Activated CD4-positive, alpha-beta memory T cell treated with anti-CD3 and anti-CD28 coated beads for 36 hours (primary cell): ENCODE measurements at places on chromosomes 16 and 17. TPM values are rescaled to one million over a fixed set of nuclear protein-coding genes. Genes with fewer than 3 reads are reported as not detected.

The CA5A gene
- not detected for total RNA-seq

The AIPL1 gene
- not detected for total RNA-seq

The TBX4 gene
- total RNA-seq = not detected

GRCh38 chr16:19933740-19934139, 49.1 kb upstream of the GPRC5B start:
- no peaks in the 10 kb centered on the region for H3K36me3 ChIP-seq
- no peaks in the 10 kb centered on the region for H3K4me1 ChIP-seq
- H3K4me3 ChIP-seq = no peak overlapping the region
- peaks cover 3% of the 10 kb centered on the region for H3K27me3 ChIP-seq

DNA sequence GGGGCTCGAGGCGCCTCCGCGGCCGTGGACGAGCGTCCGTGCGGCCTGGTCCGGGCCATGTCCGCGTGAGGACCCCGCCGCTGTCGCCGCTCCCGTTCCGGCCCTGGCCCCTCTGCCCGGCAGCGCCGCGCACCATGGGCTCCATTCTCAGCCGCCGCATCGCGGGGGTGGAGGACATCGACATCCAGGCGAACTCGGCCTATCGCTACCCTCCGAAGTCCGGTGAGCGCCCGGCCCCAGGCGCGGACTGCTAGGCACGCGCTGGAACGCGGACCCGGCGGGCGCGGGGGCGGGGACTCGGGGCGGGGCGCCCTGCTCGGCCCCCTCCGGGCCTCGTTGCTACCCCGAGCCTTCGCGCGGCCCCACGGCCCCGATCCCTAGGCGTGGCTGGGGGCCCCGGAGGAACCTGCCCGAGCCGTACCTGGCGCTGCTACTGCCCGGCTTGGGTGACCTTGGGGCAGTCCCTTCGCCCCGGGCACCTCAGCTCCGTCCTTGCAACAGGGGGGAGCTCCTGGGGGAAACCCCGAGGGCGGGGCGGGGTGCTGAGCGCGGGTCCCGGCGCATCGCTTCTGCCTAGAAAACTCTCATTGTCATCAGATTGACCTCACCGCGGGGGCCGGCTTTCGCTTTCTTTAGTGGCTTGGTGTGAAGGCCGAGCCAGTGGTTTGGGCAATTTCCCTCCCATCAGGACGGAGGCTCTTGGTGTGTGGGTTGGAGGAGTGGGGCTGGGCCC, 367 bp downstream of the MGRN1 start:
- peak overlapping the region; percentile 99 for H3K4me3 ChIP-seq
- H3K4me1 ChIP-seq = peaks cover 29% of the 10 kb centered on the region
- H3K27me3 ChIP-seq = no peaks in the 10 kb centered on the region
- peak; percentile 88 for DNase-seq
- H3K27ac ChIP-seq = peak overlapping the region; percentile 95

GRCh38 chr17:17934806-17935205, 37.4 kb downstream of the TOM1L2 start:
- H3K27ac ChIP-seq = no peak overlapping the region
- no peak overlapping the region for H3K4me3 ChIP-seq
- H3K27me3 ChIP-seq = no peaks in the 10 kb centered on the region
- H3K4me1 ChIP-seq = peaks cover 25% of the 10 kb centered on the region

DNA sequence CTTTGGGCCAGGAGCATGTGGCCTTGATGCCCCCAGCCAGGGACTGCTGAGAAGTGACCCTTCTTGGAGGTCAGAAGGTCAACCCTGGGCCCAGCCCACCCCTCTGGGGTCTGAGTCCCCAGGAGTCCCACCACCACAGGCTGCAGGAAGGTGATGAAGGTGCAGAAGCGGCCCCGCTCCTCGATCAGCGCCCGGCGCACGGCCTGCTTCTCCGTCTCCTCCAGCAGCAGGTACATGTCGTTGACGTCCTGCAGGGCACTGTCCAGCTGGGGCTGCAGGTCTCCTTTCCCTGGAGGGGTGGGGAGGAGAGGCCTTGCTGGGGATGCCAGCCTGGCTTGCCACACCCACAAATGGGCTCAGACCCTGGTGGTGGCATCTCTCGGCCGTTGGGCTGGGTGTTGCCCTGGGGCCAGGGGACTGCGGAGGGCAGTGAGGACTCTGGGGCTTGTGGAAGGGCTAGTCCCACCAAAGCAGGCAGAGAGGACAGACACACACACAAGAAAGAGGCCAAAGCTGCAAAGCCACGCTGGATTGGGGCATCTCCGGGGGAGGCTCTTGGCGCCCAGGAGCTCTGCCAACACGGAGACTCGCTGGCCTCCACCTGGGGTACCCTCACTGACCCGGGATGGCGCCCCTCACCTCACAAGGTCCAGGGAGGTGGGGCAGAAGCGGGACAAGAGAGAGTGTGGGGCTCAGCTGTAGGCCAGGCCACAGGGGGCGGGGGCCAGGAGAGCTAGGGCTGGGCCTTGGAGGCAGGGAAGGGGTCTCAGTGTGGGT, 7.5 kb downstream of the MTSS2 start:
- H3K4me1 ChIP-seq = no peaks in the 10 kb centered on the region
- H3K27me3 ChIP-seq = peaks cover 5% of the 10 kb centered on the region
- no peak overlapping the region for H3K4me3 ChIP-seq
- no peak overlapping the region for H3K27ac ChIP-seq
- no peaks in the 10 kb centered on the region for H3K36me3 ChIP-seq

- no peak for DNase-seq
- peaks cover 3% of the 10 kb centered on the region for H3K36me3 ChIP-seq
- H3K4me3 ChIP-seq = peak overlapping the region; percentile 36
- no peaks in the 10 kb centered on the region for H3K27me3 ChIP-seq
Measured at GRCh38 chr17:82226809-82227628, 1.8 kb upstream of the SLC16A3 start.

DNA sequence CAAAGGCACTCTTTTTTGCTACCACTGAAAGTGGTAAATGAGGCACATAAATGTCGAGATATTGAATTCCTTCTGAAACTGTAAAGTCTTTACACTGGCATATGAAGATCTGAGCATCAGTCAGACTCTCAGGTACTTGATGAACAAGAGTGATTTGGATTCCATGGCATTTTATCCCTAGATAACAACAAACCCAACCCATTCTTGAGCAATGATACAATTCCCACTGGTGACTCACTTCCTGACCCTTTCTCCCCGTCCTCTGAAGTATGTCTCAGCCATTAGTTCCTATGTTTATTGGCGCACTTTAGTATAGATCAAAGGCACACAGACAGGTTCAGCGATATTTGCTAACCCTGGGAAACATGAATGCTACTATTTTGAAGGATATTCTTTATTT, 147.0 kb upstream of the RBFOX1 start:
- H3K4me3 ChIP-seq = no peak overlapping the region
- H3K27ac ChIP-seq = no peak overlapping the region
- no peak for DNase-seq
- H3K4me1 ChIP-seq = no peaks in the 10 kb centered on the region
